ENCODE measurements at places on chromosomes 12 and 14. TPM values are rescaled to one million over a fixed set of nuclear protein-coding genes. Genes with fewer than 3 reads are reported as not detected.

The HAL gene
- total RNA-seq, result 0.56 TPM

The LALBA gene
- total RNA-seq, result not detected

The SIRT4 gene
- total RNA-seq, result 2.0 TPM

The SOX5 gene
- 11.9 TPM for total RNA-seq

The SINHCAF gene
- 43.3 TPM for total RNA-seq

The ADAM21 gene
- total RNA-seq, result 0.36 TPM

The BHLHE41 gene
- total RNA-seq, result 0.72 TPM

The SERPINA9 gene
- under 0.01 TPM for total RNA-seq

The OTOGL gene
- total RNA-seq, result 0.28 TPM

The SYNDIG1L gene
- total RNA-seq, result not detected

The PLA2G1B gene
- not detected for total RNA-seq

The CNTN1 gene
- 0.18 TPM for total RNA-seq

The PDZRN4 gene
- not detected for total RNA-seq

The HCAR1 gene
- not detected for total RNA-seq

The SGPP1 gene
- total RNA-seq, result 23.1 TPM

The EID3 gene
- 6.9 TPM for total RNA-seq

The ADAMTS20 gene
- total RNA-seq, result not detected

The DNAI7 gene
- 0.28 TPM for total RNA-seq

The DDX11 gene
- 10.8 TPM for total RNA-seq

The REM2 gene
- total RNA-seq, result under 0.01 TPM

The SIX1 gene
- total RNA-seq, result 8.6 TPM

The FOXN4 gene
- total RNA-seq, result not detected

Data from IMR-90 (cell line).